ENCODE measurements at places on chromosomes 7 and 10.

DNA sequence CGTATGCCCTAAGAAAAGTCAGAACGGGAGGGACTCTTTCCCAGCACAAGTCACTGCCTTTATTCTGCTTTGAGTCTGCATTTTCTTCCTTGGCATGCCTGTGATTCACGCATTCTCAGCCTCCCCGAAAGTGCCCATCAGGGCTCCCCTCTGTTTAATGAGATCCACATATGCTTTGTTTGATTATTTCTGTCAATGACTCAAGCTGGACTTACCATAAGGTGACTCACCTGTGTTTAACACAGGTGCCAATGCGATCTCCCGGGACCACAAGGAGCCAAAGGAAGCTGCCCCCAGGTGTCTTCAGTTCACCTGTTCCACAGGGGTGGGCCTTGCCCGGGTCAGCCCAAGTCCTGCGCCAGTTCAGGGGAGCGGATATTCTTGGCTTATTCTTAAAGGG is 386.0 kb upstream of the SHH start:
- DNase-seq: no peak

DNA sequence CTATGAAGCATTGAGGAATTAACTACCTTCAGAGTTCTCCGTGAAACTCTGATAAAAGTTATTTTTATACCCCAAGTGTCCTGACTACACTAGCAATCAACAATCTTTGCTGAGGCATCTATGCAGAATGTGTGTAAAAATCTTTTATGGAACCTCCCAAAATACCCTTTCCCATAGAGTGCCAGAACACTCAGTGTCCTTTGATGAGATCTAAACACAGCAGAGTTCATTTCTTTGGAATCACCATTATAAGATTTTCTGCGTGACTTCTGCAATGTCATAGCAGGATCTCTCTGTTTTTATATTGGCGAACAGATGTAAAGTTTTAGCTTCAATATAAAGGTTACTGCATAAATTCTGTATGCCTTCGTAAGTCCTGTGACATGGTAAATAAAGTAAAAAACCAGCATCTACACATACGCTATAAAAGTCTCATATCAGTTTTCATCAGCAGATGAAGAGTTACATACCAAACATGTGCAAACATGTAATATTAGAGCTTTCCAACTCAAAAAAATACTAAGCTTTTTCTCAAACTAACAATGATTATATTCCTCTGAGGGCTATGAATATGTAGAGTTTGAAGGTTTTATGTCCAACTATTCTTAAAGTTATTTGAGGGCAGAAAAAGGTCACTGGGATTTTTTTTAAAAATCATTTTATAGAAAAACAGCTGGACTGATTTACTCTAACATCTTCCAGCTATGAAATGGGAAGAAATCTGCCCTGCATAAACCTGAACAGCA is 67.2 kb downstream of the SKIDA1 start:
- DNase-seq: no peak

GRCh38 chr10:110544958-110545537 is 22.4 kb upstream of the SMC3 start:
- no peak for DNase-seq

- DNase-seq: peak; percentile 52
Observed at GRCh38 chr10:119139464-119140067, 25.9 kb downstream of the SFXN4 start.

GRCh38 chr10:84311576-84311975 is 16.8 kb upstream of the CCSER2 start:
- no peak for DNase-seq

- no peak for DNase-seq
Observed at GRCh38 chr10:98582363-98582762, 135.6 kb upstream of the HPS1 start.

DNA sequence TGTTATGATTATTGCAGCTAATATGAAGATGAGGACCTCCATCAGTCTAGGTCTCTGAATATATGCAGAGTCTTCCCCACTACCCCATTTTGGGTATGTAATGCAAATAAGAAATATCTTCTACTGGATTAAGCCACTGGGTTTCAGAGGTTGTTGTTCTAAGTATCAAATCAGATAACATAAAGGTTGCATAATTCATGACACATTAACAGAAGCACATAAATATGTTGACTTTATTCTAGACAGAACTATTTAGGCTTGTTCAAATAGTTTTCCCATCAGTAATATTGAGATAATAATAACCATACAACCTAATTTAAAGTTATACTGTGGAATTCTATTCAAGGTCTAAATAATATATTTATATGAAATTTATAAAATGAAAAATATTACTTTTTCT is 157.1 kb downstream of the ETV1 start:
- DNase-seq: no peak

- no peak for DNase-seq
Observed at GRCh38 chr7:135919071-135919841, 57.9 kb downstream of the MTPN start.

DNA sequence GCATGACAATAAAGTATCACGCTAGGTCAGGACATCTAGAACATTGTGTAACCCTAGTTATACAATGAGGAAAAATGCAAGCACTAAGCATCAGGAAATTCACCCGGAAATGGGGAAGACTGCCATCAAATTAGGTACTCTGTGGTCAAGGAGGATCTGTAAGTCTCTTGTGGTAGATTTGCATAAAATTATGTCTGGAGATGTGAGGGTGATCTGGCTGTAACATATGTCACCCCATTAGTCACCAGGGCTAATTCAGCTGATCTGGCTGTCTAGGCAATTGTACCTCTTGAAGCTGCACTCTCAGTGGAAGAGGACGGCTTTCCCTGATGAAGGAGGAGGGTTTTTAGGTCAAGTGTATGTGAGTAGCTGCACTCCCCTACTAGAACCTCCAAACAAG is 14.8 kb downstream of the AKR1D1 start:
- no peak for DNase-seq

DNA sequence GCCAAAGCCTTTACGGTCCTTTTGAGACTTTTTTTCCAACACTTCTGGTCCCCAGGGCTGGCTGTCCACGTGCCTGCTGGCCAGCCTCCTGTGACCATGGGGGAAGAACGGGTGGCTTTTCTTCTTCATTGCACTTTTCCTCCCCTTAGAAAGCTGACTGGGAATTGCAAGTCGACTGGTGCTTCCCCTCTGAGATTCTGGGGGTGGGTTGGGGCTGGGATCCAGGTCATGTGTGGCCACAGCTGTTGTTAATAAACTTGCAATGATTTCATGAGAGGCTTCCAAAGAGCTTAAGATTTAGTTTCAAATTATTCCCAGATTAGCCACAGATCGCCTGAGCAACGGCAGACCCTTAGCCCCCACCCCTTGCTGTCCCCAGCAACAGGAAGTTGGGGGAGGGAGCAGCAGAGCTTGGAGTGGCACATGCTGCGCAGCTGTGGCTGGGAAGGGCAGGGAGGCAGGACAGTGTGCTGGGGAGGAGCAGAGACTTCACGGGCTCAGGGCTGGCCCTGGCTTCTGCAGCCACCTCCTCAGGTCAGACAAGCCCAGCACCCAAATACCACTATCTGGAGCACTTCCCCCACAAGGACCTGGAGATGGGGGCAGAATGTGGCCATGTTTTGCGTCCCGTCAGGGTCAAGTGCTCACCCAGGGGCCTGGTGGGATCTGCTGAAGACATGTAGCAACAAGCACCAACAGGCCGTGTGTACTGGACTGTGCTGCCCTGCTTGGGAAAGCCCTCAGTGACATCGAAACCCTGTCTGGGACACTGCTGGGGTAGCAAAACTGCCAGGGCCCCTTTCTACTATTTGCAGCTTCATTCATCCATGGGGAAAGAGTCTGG is 147.1 kb downstream of the RNF216 start:
- peak; percentile 73 for DNase-seq

GRCh38 chr10:100836891-100837290 is 75.9 kb upstream of the SLF2 start:
- no peak for DNase-seq

DNA sequence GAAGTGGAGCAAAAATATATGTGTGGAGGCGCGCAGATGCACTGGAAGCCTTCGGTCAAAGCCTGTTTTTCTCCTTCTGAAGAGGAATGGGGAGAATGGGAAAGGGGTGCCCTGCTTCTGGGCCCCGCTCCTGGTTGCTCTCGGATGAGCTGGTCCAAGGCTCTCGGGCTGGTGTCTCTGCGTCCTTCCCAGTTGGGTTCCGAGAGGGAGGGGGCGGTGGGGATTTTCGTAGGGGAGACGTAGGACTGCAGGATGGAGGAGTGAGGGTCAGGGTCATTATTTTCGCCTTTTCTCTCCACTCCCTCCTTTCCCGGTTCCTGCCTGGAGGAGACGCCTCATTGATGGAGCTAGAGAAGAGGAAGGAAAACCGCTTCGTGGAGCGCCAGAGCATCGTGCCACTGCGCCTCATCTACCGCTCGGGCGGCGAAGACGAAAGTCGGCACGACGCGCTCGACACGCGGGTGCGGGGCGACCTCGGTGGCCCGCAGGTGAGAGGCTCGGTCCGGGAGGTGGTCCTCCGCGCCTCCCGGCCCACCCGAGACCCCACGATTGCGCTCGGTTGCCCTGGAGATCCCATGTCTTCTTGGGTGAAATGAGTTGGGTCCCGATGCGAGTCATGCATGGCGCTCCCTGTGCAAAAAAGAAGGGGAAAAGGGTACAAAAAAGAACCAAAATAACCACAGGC is 790 bp downstream of the ADAM22 start:
- DNase-seq: peak; percentile 20

DNA sequence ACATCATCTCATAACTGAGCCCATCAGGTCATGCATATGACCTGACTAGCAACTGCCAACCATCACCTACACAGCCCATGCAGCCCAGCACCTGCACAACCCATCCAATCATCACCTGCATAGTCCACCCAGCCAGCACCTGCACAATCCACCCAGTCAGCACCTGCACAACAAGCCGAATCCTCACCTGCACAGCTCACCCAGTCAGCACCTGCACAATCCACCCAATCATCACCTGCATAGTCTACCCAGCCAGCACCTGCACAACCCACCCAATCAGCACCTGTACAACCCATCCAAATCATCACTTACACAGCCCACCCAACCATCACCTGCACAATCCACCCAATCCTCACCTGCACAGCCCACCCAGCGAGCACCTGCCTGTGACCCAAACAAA is 33.4 kb upstream of the WDFY4 start:
- DNase-seq: no peak

DNA sequence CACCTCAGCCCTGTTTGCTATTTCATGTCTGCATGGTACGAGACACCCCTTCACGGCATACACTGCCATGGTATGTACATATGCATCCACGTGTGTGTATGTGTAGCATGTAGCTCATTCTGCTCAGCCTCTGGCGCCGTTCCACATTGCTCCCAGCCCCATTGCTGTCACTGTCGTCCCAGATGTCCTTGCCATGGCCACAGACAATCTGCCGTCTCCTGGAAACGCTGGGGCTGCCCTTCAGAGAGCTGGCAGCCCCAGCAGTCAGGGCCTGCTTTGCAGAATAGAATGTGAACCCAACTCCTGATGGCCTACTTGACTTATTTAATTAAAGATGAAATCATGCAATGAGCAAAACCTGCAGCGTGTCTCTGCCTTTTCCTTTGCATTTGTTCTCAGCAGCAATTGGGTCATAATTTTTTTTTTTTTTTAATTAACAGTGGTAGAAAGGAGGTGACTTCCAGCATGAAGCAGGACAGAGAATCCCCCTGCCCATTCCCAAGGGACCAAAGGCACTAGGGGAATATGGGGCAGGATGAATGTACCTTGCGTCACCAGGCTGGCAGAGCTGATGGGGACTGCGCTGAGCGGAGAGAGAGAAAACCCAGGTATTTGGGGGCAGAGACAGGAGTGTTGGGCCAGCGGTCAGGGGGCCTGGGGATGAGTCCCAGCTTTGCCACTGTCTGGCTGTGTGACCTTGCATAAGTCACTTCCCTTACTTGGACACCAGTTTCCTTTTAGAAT is 49.2 kb downstream of the CHST3 start:
- DNase-seq: no peak

- no peak for DNase-seq
Observed at GRCh38 chr10:8794860-8795259, 740.4 kb downstream of the GATA3 start.

DNA sequence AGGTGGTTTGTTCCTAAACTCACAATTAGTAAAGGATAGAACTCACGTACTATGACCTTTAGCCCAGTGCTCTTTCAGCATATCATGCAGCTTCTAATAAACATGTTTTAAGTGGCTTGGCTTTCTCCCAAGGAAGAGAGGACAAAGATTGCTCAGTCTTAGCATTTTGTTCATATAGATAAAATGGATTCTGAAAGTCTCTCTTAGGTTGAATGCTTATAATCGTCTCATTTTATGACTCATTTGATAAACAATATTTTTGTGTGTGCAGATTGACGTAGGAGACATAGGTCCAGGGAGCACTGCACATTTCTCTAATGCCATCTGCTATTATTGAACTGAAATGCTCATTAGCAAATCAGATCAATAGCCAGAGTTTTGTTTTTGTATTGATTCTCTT is 44.8 kb downstream of the GNAT3 start:
- no peak for DNase-seq

DNA sequence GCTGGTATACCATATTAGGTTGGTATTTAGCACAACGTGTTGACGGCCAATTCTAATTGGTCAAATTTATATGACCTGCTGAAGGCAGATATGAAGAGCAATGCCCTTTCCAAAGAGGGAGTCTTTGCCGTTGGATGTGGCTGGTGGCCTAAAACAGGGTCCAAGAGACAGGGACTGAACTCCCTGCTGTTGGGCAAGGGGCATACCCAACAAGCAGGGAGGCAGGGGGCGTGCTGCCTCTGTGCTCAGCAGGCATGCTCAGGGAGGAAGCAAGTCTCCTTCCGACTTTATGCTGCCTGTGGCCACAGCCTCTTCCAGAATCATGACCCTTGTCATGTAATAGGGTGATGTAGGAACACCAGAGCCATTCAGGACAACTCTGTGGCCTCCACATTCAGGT is 167.7 kb upstream of the NPVF start:
- DNase-seq: no peak

DNA sequence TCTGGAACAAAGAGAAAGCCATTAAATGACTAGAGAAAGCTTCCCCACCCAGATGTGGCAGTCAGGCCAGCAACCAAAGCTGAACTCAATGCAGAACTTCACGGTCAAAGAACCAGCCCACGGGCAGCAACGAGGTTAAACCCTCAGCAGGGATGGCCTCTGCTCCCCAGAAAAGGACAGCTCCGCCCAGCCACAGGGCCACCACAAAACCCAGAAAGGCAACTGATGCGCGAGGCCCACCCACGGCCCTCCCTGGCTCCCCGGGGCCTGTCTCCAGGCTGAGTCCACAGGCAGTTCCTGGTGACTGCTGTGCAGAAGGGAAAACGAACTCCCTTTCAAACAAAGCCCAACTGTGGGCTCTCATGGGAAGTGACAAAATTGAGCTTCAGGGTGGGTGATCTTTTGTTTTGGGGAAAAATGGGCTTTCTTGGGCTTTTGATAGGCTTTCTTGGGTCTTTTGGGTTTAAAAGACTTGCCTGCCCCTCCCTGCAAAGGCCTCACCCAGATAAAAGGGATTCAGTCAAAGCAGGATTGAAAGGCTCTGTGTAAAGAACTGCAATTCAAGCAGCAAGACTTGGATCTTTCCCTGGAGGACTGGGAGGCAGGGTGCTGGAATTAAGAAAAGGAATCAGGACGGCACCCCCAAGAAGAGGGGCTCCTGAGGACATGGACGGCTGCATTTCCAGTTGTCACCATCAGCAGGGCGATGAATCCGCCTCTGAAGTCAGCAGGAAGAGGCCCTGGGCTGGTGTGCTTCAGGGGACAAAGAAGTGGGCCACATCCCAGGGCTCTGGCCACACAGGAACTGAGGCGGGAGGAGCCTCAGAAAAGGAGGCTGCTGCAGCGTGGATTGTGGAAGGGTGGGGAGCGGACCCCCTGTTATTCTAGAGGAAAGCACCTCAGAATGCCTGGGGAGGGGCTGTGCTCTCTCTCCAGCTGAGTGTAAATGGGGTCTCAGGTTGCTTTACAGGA is 209.9 kb downstream of the USP6NL start:
- DNase-seq: no peak

- no peak for DNase-seq
Observed at GRCh38 chr10:130013335-130014262, 49.5 kb upstream of the EBF3 start.

All from AG08396 (cell line).